ENCODE measurements at places on chromosomes 5 and 9. TPM values are rescaled to one million over a fixed set of nuclear protein-coding genes. Genes with fewer than 3 reads are reported as not detected.
A peak's percentile ranks its signal among the peaks of the same experiment; 100 is the strongest.

SPATA31E1 gene
- total RNA-seq = not detected

ZNF608 gene
- total RNA-seq = 3.9 TPM

DNA sequence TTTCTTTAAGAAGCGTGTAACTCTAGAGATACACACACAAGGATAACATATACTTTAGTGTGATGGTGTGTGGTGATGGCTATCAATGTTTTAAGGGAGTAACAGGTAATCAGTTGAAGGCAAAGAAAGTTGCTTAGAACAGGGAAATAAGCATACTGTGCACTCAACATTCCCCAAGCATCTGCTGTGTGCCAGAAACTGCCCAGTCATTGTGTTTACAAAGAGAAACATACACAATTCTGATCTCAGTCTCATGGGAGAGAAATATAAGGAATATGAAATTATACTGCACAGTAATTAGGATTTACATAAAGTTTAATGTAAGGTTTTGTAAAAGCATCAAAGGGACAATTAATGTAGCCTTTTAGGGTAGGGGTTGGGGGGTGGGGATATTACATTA is 224.1 kb upstream of the TYRP1 start:
- no peak for DNase-seq
- H3K4me1 ChIP-seq = no peaks in the 10 kb centered on the region
- H3K4me3 ChIP-seq = no peak overlapping the region
- H3K27me3 ChIP-seq = no peaks in the 10 kb centered on the region
- no peak overlapping the region for H3K27ac ChIP-seq
- H3K36me3 ChIP-seq = no peaks in the 10 kb centered on the region

DNA sequence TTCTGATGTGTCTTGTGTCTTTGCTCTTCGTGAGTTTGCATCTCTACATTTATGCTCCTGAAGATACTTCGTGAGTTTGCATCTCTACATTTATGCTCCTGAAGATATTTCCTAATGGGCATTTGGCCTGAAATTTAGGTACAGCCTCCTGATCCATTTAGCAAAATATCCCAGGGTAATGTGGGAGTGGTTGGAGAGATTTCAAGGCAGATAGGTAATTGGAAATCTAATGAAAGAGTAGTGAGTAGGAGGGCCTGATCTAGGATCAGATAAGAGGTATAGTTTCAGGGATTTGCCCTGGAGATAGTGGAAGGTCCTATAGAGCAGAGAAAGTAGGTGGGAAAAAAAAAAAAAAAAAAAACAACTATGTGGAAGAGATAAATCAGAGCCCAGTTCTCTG is 14.6 kb upstream of the SNX2 start:
- no peaks in the 10 kb centered on the region for H3K27me3 ChIP-seq
- H3K27ac ChIP-seq = no peak overlapping the region
- DNase-seq = no peak
- H3K36me3 ChIP-seq = no peaks in the 10 kb centered on the region
- no peaks in the 10 kb centered on the region for H3K4me1 ChIP-seq

DNA sequence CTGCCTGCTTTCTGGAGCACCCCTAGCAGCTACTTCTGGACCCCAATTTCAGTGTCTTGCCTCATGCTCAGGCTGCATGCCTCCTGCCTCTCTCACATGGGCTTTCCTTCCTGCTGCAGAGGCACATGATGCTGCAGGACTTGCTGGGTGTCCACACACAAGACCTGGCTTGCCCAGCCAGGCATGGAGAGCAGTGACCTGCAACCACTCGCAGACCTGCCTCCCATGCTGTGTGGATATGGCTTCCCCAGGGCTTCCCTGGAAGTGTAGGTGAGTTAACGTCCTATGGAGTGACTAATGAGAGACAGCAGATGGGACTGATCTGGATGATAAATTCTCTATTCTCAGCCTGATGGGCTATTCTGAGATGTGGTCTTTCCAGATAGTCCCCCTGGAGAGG is 53.2 kb upstream of the SMIM32 start:
- no peak overlapping the region for H3K4me3 ChIP-seq
- no peak overlapping the region for H3K27ac ChIP-seq
- H3K4me1 ChIP-seq = no peaks in the 10 kb centered on the region
- H3K36me3 ChIP-seq = no peaks in the 10 kb centered on the region
- no peaks in the 10 kb centered on the region for H3K27me3 ChIP-seq
- DNase-seq = no peak

GRCh38 chr9:123063177-123063598 is 29.7 kb downstream of the GPR21 start:
- no peak overlapping the region for H3K4me3 ChIP-seq
- peaks cover 1% of the 10 kb centered on the region for H3K36me3 ChIP-seq
- DNase-seq = no peak
- H3K4me1 ChIP-seq = no peaks in the 10 kb centered on the region
- no peaks in the 10 kb centered on the region for H3K27me3 ChIP-seq

GRCh38 chr5:78677777-78678668 is 29.5 kb upstream of the LHFPL2 start:
- no peak for DNase-seq
- no peaks in the 10 kb centered on the region for H3K4me1 ChIP-seq
- H3K27ac ChIP-seq = no peak overlapping the region

GRCh38 chr9:112179816-112180215 is 4.7 kb upstream of the SUSD1 start:
- no peaks in the 10 kb centered on the region for H3K27me3 ChIP-seq
- H3K27ac ChIP-seq = no peak overlapping the region
- no peak for DNase-seq
- H3K4me1 ChIP-seq = no peaks in the 10 kb centered on the region
- no peak overlapping the region for H3K4me3 ChIP-seq

GRCh38 chr9:97697837-97698236 is 697 bp upstream of the XPA start:
- peaks cover 28% of the 10 kb centered on the region for H3K4me1 ChIP-seq
- peaks cover 3% of the 10 kb centered on the region for H3K36me3 ChIP-seq
- no peak for DNase-seq
- no peaks in the 10 kb centered on the region for H3K27me3 ChIP-seq
- peak overlapping the region; percentile 91 for H3K27ac ChIP-seq

DNA sequence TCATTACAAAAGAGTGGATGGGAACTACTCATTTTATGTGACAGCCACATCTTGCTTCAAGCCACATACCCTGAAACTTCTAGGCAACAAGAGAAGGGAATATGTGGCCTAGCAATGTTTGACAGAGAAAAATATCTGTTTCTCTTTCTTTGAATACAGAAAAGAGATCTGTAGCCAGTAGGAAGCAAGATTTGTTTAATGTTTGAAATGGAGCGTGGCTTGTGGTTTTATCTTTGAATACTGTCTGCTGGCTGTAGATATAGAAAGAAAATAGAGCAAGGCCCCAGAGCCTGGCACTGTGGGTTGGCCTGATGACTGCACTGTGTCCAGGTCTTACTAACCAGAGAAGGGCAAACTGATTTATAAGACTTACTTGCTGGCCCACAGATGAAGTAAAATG is 133.8 kb downstream of the ARHGEF28 start:
- no peak for DNase-seq
- no peaks in the 10 kb centered on the region for H3K36me3 ChIP-seq
- H3K27ac ChIP-seq = no peak overlapping the region
- H3K27me3 ChIP-seq = no peaks in the 10 kb centered on the region
- H3K4me1 ChIP-seq = peaks cover 12% of the 10 kb centered on the region

Measured in liver (tissue), 10 donors.